Mucosa of gallbladder (tissue), 1 donor: ENCODE measurements at places on chromosomes 13 and 19. TPM values are rescaled to one million over a fixed set of nuclear protein-coding genes. Genes with fewer than 3 reads are reported as not detected.

The SIGLECL1 gene
- total RNA-seq = not detected

The RAVER1 gene
- 44.6 TPM for total RNA-seq

The ZNF558 gene
- 27.9 TPM for total RNA-seq

The PRR12 gene
- 42.7 TPM for total RNA-seq

The ACER1 gene
- total RNA-seq = 0.14 TPM

The KIR2DL4 gene
- not detected for total RNA-seq

The GMIP gene
- total RNA-seq = 28.5 TPM

The GET3 gene
- total RNA-seq = 64.8 TPM

The SLC7A10 gene
- not detected for total RNA-seq

The ZNF616 gene
- total RNA-seq = 13.4 TPM

The LRRC63 gene
- total RNA-seq = 0.69 TPM

The OR4F17 gene
- total RNA-seq = not detected
